Stimulated activated CD8-positive, alpha-beta memory T cell treated with anti-CD3 and anti-CD28 coated beads, Interleukin-4, amount 100 ng/mL, for 24 hours (primary cell): ENCODE measurements at places on chromosomes 16 and 17.

DNA sequence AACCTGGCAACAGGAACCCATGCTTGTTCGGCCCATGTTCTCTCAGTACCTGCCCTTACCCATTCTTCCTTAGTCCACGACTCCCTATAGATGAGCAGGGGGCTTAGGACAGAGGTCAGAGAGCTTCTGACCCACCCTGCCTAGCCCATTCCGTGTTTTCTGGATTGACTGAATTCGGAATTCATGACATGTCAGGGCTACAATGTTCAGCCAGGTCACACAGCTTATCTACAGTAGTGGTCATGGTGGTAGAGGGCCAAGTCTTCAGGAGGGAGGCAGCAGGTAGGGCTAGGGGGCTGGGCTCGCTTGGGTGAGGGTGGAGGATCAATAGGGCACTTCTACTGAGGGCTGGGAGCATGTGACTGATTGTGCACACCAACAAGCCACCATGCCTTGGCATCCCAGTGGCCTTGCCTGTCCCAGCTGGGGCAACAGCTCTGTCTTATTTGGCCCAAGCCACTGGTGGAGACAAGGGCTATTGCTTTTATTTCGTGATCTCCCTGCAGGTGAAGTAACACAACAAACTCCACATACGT, 3.1 kb downstream of the HEXIM2 start:
- DNase-seq = no peak

DNA sequence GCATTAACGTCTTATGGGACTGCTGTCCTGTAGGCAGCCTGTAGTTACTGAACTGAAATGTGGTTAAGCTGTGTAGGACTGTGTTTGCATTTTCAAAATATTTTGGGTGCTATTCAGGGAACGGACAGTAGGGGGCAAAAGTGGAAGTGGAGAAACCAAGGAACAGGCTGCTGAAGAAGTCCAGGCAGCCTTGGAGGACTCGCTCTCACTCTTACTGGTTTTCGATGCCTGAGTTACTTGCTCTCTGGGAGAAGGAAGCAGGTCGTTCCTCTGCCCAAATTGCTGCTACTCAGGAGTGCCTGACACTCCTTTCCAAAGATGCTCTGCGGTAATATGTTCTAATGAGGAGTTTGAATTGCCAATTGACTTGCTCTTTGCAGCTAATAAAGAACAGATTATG, 64.5 kb upstream of the RBFOX1 start:
- DNase-seq = no peak

DNA sequence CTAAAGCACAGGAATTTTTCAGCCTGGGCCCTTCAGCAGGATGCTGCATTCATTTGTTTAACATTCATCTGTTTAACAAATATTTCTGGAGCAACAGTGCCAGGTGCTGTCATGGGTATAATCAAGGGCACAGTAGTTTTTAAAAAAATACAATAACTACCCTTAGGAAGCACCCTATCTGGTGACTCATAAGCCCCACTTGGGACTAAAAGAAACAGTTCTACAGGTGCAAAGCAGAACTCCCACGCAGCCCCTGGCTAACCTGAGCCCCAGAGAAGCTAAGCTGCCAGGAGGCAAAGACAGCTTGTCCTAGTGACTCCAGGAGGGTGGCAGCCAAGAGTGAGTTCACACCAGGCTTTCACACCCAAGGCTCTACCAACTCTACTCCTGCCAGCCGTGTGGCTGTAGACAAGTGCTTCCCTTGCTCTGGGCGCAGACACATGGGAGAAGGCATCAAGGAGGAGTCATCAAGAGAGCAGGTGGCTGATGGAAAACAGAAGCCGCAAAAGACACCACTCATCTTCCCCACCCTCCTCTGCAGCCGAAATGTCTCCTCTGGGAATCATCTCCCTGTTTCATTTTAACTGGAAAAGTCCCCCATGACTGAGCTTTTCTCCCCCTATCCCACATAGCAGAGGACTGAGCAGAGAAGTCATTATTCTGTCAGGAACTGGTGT, 14.4 kb downstream of the CUEDC1 start:
- no peak for DNase-seq

DNA sequence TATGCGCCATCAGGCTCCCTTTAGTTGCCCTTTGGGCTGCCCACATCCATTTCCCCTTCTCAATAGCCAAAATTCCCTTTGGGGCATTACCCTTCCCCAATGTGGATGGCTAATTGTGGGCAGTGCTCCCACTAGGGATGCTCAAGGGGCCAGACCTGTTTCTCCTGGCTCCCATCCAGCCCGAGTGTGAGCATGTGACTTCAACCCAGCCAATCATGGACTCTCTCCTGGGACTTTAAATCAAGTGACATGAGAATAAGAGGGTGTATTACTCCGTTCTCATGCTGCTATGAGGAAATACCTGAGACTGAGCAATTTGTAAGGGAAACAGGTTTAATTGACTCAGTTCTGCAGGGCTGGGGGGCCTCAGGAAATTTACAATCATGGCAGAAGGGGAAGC, 60.9 kb upstream of the WSB1 start:
- DNase-seq = no peak

- DNase-seq = no peak
These were observed 14.2 kb upstream of the TMEM11 start for GRCh38 chr17:21228111-21228510.

GRCh38 chr17:17856386-17856785, 19.6 kb upstream of the SREBF1 start:
- DNase-seq = no peak

DNA sequence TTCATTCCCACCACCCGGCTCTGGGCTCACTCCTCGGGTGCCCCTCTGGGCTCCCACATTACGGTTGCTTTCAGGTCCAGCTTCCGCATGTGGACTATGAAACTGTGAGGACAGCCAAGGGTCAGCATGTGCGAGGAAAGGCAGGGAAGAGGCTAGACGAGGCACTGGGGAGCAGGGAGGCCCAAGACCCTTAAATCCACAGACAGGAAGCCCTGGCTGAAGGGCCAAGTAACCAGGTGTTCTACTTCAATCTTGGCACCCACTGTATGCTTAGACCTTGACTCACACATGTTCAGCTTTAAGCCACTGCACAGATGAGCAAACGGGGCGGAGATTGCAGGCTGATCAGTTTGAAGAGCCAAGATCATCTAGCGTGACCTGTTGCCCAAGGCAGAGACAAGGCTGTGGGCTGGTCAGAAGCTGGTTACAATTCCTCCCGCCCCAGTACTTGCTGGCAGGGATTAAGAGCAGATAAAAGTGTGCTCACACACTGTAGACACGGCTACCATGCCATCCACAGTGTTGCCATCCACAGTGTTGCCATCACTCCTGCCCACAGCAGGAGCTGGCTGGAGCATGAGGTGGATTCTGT, at the start of gene CES4A:
TSS of gene CES4A (plus strand) at position 393 of the 592 bp plus-strand sequence. CDS start at position 577, 184 bp downstream.
- no peak for DNase-seq

- DNase-seq = no peak
These were observed 429.4 kb upstream of the GOT2 start for GRCh38 chr16:59163371-59164055.

DNA sequence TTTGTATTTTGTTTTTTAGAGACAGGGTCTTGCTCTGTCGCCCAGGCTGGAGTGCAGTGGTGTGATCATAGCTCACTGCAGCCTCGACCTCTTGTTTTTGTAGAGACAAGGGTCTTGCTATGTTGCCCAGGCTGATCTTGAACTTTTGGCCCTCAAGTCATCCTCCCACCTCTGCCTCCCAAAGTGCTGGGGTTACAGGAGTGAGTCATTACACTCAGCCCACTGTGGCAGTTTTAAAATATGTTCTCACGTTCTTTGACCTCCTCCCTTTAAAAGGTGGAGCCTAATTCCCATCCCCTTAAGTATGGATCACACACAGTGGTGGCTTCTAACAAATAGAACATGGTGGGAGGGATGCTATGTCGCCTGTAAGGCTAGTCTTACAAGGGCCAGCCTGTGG, 67.7 kb downstream of the ZDHHC7 start:
- DNase-seq = no peak

DNA sequence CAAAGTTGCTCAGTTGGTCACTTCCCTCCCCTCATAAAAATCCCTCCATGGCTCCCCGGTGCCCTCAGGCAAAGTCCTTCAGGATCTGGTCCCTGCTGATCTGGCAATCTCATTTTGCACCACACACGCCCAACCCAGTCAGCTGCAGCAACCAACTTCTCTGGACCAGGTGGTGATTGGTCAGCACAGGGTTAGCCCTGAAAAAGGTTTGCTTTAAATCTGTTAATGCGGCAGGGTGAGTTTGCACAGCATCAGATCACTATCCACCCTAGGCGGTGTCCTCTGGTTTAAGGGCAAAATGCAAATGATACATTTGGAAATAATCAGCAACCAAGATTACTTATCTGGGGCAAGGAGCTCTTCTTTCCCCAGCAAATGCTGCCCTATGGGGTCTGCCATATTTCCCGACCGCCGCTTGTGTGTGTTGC, 42.9 kb upstream of the TNRC6C start:
- no peak for DNase-seq

- no peak for DNase-seq
These were observed 110.4 kb downstream of the PITPNC1 start for GRCh38 chr17:67487506-67487905.

GRCh38 chr16:68328151-68328859, 17.5 kb downstream of the PRMT7 start:
- DNase-seq = peak; percentile 51

- DNase-seq = no peak
These were observed 44.5 kb downstream of the CUEDC1 start for GRCh38 chr17:57910462-57911420.

DNA sequence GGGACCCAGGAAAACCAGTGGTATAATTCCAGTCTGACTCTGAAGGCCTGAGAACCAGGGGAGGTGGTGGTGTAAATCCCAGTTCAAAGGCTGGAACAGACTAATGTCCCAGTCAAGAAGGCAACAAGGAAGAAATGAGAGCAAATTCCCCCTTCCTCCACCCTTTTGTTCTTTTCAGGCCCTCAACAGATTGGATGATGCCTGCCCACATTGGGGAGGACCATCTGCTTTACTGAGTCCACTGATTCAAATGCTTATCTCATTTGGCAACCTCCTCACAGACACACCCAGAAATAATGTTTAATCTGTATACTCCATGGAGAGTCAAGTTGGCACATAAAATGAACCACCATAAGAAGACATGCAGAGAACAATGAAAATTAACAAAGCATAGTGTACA, 61.9 kb upstream of the CRYM start:
- no peak for DNase-seq

DNA sequence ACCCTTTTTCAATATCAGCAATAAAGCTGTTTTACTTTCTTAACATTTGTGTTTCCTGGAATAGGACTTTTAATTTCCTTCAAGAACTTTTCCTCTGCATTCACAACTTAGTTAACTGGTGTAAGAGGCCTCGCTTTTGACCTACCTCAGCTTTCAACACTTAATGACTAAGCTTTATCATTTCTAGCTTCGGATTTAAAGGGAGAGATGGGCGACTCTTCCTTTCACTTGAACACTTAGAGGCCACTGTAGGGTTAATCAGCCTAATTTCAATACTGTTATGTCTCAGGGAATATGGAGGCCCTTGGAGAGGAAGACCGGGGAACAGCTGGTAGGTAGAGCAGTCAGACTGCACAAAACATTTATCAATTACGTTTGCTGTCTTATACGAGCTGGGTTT, 4.7 kb downstream of the SYNRG start:
- no peak for DNase-seq

DNA sequence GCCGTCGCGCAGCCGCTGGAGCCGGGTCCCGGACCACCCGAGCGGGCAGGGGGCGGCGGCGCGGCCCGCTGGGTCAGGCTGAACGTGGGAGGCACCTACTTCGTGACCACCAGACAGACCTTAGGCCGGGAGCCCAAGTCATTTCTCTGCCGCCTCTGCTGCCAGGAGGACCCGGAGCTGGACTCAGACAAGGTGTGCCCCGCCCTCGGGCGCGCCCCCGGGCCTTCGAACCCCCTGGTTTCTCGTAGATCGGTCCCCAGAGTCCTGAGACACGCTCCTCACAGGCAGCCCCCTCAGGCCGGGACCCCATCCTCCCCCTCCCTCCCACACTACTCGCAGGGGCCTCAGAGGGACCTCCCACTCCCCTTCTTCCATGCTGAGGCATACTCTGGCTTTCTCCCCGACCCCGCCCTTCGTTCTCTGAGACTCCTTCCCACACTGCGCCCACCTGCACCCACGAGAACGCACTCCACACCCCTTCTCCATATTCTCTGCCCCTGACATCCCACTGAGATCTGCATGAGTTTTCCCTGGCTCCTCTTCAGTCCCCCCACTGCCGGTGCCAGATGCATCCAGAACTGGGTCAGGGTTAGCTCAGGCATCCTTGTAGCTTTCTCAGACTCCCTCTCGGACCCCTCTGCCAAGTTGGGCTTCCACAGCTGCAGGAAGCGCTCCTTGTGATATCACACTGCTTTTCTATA, 523 bp downstream of the KCTD2 start:
- DNase-seq = no peak

DNA sequence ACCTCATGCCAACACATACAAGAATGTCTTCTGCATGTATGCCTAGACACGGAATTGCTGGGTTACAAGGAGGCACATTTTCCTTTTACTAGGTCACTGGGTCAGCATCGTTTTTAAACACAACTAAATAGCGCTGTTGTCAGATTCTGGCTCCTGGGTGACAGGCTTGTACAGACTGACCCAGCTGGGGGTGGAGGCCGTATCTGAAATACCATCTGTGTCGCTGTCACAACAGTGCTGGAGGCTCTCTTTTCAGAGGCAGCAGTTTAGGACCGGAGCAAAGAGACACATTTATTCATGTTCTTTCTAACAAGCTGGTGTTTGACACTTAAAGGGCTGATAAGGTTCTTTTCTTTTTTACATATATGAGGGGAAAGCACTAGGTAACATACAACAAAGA, 403.0 kb upstream of the ASIC2 start:
- no peak for DNase-seq

- DNase-seq = no peak
These were observed 857 bp upstream of the STAT5A start for GRCh38 chr17:42287305-42287976.
